ENCODE measurements at places on chromosomes 3 and 15.

DNA sequence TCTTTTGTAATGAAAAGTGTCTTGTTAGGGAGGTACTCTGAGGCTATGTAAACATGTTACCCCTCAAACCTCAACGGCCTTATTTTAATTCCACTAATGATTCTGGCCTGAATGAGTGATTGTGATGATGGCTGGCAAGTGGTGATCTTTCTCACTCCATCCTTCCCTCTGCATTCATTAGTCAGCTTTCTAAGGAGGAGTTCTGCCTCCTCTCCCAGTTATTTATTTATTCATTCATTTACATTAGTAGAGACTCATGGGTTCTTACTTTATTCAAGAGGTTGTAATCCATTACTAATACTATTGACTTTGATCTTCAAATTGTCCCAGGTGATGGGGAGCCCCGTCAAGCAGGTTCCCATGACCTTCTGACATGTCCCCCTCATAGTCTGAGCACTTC, 35.3 kb downstream of the GNB5 start:
- no peak for DNase-seq

DNA sequence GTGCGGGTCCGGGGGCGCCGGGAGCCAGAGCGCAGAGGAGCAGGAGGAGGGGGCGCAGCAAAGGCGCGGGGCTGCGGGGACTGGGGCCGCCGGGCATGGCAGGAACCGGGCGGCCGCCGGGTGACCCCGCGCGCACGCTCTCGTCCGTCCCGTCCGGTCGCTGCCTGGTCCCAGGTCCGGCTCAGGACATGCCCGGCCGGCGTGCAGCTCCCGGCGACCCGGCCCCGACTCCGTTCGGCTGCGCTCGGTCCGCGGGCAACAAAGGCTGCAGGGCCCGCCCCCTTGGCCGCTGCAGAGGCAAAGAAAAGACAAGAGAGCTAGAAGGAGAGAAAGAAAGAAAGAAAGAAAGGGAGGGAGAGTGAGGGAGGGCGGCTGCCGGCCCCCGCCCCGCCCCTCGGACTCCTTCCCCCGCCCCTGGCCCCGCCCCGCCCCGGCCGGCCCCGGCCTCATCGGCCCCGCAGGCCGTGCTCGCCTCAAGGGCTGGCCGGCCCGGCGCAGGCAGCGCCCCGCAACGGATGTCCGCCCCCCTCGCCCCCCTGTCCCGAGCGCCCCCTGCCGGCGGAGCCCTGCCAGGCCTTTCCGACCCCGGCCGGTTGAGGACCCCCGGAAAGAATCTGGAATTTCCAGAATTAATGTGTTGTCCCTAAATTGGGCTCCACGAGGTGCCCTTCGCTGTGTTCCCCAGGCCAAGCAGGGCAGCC, at the start of gene ADAMTS7:
Gene ADAMTS7, minus strand, starts transcription at position 341 of the 701 bp plus-strand sequence. Its CDS starts 244 bp downstream, at position 97.
- no peak for DNase-seq

DNA sequence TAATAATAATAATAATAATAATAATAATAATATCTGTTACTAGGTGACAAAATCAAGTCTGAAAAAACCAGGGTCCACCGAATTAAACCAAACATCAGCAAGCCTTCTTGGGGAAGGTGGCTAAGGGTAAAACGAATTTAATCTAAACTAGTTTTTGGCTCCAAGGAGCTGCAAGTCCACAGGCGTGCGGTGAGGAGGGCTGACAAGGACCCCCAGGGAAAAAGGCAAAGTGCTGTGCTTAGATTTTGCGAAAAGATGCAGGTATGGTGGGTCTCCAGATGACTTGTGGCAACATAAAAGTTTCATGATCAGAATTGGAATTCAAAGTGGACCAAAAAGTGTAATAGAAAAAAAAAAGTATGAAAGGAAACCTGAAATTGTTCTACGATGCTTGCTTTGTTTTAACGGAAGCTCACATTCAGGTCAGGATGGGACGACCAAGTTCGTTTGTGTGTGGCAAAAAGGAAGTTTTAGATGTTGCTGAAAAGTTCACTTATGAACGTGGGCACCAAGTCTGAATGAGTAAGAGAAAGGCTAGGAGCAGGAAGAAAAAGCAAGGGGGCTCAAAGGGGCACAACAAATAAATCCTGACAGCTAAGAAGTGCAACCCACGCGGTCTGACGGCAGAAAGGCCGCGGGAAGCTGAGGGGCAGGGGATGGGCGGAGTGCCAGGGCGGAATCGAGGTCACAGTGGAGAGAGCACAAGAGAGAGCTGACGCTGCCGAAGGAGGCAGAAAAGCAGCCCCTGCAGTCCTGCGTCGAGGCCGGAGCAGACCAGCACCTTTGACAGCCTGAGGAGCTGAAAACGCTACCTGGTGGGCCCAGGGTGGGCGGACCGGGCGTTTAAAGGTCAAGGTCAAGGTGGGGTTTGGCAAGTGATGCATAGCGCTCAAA, 1.1 kb downstream of the WDR82 start:
- no peak for DNase-seq

GRCh38 chr3:43180694-43181093, 74.8 kb upstream of the POMGNT2 start:
- DNase-seq: no peak

- no peak for DNase-seq
Observed at GRCh38 chr15:67039384-67040075, 25.9 kb upstream of the SMAD3 start.

- DNase-seq: no peak
Observed at GRCh38 chr3:25090698-25091453, 337.2 kb upstream of the RARB start.

GRCh38 chr3:107198581-107199181, 178.6 kb upstream of the CCDC54 start:
- DNase-seq: no peak

DNA sequence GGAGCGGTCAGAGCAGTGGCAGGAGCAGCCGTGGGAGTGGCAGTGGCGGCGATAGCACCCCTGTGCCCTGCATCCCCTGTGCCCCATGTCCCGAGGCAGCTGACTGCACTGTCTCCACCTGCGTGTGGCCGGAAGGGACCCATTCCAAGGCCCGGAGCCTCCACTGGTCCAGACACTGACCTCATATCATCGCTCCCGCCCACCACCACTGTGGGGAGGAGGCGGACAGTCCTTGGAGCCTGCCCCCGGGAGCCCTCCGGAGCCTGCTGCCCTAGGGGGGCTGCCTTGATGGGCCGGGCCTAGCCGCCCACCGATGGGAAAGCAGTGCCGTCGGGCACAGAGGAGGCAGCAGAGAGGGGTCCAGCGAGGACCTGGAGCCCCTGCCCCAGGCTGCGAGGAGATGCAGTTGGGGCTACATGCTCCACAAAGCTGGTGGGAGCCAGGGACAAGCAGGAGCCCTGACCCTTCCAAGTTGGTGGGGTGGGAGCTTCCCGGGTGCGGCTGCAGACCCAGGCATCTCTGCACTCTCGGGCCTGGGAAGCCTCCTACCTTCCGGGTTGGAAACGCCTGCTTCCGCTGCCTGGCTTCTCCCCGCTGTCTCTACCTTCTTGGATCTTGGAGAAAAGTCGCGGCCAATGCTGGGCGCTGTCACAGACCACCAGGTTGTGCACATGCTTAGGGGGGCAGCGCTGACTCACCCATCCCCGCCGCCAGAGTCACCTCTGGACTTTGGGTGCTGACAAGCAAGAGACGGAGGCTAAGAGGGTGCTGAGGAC, 283.2 kb upstream of the ROBO1 start:
- DNase-seq: no peak

GRCh38 chr3:30873671-30874070, 20.8 kb downstream of the GADL1 start:
- no peak for DNase-seq

DNA sequence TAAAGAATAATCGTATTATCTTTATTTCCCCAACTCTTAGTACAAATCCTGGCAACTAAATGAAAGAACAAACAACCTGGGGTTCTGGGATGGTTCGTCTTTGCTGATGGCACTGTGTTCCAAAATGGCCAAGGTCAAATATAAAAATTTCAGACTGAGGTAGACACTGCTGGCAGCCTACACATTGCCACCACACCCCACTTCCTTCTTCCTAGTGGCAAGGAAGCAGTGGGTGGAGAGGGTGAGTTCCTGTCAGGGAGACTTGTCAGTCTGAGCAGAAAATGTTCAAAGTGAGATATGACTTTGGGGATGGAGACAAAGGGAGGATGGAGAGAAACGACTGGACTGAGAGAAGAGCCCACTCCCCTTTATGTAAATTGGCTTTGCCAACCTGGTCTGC, 69.6 kb downstream of the LMCD1 start:
- no peak for DNase-seq

Data from cerebellar nuclear complex (tissue), 1 donor.